Activated CD4-positive, alpha-beta T cell treated with anti-CD3 and anti-CD28 coated beads, Interleukin-2, amount 50 U/mL, for 24 hours (primary cell): ENCODE measurements at places on chromosomes 11 and 22.

DNA sequence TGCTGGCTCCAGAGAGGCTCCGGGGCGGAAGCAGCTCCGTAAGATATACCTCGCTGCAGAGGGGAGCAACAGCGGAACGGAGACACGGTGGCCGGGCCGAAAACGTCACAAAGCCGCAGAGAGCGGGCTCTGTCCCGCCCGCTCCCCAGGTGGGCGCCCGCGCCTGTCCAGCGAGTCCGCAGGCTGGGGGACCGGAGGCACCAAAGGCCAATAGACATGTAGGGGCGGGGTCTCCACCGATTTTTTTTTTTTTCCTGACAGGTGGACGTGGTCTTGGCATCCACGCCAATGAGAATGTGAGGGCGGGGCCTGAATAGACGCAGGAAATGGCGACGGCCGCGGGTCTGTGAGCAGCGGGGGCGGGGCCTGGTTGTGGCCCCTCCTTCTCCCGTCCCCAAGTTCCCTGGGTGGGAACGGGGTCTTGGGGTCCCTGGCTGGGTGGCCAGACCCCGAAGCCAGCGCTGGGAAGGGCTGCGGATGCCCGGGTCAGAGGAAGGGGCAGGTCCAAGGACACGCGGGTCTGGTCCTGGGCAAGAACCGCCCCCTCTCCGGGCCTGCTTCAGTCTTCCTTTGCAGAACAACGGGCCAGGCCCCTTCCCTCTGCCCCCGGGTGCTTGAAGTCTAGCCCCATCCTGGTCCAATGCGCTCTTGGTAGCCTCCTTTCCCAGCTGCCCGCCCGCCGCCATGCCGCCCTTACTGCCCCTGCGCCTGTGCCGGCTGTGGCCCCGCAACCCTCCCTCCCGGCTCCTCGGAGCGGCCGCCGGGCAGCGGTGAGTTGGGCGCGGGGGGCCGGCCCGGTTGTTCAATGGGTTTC is at the start of gene DNAJC4:
Gene DNAJC4 (plus strand): TSS at position 378 of the 814 bp plus-strand sequence. CDS start 307 bp downstream, at position 685.
- peak; percentile 83 for DNase-seq

DNA sequence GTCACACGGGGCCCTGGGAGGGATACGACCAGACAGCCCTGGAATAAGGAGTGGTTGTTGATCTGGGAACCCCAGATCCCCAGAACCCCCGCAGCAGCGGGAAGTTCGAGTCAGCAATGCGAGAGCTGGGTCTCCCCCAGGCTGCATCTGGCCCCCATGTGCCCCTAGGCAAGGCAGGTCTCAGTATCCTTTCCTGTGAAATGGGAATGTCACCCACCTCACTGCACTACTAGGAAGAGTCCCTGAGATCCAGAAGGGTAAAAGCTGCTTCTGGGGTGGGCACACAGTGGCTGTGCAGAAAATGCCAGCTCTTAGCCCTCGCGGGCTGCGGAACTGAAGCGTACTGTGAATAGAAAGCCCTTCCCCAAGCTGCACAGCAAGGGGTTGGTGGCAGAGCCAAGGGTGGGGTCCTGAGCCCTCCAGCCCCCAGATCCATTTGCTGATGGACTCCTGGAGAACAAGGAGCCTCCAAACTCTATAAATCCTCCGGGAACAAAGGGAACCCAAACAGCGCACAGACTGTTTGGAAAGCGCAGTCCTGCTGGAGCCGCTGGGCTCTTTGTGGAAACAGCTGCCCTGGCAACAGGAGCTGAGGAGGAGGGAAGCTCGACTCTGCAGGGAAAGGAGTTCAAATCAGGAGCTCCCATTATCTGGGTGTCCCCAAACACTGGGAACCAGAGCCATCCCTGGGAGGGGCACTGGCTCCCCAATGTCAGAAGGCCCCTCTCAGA is 68.2 kb upstream of the SHISAL1 start:
- DNase-seq = no peak

DNA sequence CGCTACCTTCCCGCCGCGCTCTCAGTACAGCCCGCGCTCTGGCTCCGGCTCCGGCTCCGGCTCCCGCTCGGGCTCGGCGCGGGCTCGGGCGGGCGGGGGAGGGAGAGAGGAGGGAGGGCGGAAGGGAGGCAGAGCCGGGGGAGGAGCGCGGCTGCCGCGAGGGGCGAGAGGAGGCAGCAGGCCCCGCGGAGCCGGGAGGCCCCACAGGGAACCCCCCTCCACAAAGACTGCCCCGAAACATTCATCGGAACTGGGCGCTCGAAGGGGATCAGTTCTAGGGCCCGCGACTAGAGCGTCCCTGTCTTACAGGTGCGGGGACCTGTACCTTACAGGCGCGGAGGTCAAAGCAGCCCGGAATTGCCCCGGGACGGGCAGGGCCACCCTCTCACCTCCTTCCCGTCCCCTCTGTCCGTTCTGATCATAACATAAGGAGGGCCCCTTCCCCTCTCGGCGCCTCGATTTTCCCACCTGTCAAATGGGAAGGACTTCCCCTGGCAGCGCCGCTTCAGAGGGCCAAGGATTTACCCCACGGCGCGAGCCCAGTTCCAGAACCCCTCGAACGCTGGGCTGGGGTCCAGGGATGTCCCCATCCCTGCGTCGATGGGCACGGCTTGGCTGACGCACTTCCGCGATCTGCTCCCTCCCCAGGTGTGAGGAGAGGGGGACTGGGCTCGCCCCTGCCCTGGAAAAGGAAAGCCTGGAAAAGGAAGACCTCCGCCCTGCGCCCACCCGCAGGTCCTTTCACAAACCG is at the start of gene SHISA8:
Gene SHISA8 (minus strand): TSS at position 40 of the 751 bp plus-strand sequence. CDS start 407 bp downstream, outside the sequence.
- no peak for DNase-seq

DNA sequence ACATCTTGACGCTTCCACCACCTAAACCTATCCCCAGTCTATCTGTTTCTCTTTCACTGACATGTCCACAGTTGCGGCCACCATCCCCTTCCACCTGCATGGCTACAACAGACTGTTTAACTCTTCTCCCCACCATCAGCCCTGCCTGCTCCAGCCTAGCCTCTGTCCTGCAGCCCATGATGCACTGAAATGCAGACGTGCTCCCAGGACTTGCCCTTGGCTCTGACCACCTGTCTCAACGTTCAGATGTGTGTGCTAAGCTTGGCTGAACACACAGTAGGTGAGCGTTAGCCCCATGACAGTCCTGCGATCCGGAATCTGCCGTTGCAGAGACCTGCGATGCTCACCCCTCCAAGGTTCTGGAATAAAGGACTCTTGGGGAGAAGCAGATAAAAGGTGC is 22.7 kb downstream of the CBX7 start:
- no peak for DNase-seq

GRCh38 chr11:95556342-95557163 is 233.0 kb downstream of the FAM76B start:
- DNase-seq = peak; percentile 13

- no peak for DNase-seq
These were observed 15.6 kb downstream of the ARFGAP3 start for GRCh38 chr22:42841444-42841843.

- no peak for DNase-seq
These were observed 359.9 kb downstream of the CASP12 start for GRCh38 chr11:104538313-104538712.

DNA sequence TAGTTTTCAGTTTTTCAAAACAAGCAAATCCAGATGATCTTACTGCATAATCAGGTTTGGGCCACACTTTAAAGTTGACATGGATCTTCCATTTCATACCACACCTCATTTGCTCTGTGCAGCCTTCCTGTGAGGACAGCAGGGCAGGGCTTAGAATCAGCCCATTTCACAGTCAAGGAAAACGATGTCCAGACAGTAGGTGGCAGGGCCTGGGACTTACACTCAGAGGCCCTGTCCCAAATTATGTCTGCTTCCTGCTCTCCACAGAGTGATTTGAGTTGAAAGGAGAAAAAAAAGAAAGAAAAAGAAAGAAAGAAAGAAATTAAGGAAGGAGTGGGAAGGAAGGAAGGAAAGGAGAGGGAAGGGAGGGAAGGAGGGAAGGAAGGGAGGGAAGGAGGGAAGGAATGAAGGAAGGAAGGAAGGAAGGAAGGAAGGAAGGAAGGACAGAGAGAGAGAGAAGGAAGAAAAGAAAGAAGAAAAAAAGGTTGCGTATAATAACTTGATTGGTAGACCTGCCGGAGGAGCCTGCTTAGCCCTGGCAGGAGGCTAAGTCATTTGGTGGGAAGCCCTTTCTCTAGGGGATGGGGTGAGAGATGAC is 23.6 kb downstream of the TSKU start:
- no peak for DNase-seq

DNA sequence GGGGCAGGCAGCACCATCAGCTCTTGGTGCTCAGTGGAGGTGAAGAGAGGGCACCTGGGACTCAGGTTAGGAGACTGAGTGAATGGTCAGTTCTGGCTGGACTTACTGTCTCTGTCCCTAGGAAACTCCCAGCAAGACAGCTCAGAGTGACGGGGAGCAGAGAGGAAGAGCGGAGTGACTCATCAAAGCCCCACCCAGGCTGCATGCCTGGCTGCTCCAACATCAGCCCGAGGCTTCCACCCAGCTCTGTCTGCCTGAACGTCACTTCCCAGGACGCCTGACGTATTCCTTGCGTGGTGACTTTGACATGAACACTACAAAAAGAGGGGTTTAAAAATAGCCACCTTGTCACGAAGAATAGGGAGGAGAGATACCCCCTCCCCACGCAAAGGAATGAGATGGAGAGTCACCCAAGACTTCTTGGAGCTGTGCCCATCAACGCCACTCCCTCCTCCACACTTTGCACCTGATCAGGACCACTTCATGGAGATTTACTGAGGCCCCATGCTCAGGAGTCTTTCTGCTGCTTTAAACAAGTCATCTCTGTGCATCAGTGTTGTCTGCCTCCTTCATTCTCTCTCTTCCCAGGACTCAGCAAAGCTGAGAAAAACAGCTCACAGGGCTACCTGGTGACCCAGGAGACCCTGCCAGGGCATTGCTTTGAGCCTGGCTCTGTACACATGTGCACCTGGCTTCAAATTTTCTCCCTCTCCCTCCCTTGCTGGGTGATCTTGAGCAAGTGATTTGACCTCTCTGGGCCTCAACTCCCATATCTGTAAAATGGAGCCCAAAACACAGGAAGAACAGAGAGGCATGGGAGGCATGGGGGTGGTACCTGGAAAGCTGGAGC is 83.1 kb downstream of the MN1 start:
- DNase-seq = no peak
